IgD-negative memory B cell (primary cell): ENCODE measurements at places on chromosomes 2 and 18. TPM values are rescaled to one million over a fixed set of nuclear protein-coding genes. Genes with fewer than 3 reads are reported as not detected.

The CYTIP gene
- 83.6 TPM for polyA plus RNA-seq

The SULT1C4 gene
- polyA plus RNA-seq = not detected

The AOX1 gene
- polyA plus RNA-seq = not detected

The TEX51 gene
- polyA plus RNA-seq = not detected
